ENCODE measurements at places on chromosomes 6 and 20.

DNA sequence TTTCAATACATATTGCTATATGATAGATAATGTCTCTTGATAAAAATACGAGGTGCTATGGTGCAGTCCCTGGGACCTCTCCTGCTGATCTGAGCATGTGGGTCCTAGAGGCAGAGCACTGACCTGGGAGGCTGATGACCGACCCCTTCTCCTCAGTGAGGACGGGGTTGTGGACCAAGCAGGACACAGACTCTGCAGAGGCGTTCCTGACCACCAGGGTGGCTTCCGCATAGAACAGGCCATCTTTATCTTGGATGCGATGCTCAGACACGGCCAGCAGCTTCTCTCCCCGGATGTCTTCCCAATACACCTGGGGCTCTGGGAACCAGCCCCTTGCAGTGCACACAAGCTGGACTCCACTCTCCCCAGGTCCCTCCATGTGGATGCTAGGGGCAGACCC, 4.2 kb downstream of the BTNL2 start:
- DNase-seq: no peak

DNA sequence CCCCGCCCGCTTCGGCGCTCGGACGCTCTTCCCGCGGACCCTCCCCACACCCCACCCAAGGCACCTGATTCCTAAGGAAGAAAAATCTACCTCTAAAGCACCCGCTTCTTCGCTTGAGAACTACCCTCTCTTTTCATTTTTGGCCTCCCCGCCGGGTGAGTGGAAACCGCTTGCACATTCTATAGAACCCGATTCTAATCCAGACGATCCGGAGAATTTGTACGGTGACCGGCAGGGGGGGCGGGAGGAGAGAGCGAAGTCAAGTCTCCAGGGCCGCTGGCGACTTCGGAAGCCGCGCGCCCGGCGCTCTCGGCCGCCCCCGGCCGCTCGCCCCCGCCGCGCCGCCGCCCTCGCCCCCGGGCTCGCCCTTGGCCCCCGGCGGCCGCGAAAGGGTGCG, at the start of gene RBM24:
Gene RBM24 (plus strand): TSS at position 262 of the 397 bp plus-strand sequence. CDS start 221 bp downstream, outside the sequence.
- DNase-seq: peak; percentile 21

GRCh38 chr20:49676581-49677291, 36.9 kb downstream of the B4GALT5 start:
- peak; percentile 29 for DNase-seq

DNA sequence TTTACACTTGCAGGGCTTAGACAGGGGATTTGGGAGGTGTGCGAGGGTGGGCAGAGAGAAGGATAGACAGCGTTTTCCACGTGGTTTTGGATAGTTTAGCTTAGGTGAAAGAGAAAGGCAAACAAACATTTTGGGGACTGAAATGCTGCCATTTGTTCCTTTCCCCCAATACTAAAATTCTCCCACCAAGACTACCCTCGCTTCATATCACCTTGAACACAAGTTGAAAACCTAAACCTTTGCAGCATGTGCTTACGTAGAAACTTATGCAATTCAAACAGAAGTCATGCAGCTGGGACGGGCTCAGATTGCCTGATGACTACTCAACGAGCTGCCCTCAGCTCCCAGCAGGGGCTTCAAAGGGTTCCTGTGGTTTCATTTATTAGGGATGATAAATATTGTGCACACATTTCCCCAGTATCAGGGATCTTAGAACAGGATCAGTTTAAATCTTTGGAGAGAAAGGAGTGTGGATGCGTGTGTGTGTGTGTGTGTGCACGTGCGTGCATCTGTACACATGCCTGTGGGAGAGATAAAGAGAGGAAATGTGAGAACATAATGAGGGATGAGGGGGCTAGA, 77.3 kb downstream of the SLC22A23 start:
- no peak for DNase-seq

DNA sequence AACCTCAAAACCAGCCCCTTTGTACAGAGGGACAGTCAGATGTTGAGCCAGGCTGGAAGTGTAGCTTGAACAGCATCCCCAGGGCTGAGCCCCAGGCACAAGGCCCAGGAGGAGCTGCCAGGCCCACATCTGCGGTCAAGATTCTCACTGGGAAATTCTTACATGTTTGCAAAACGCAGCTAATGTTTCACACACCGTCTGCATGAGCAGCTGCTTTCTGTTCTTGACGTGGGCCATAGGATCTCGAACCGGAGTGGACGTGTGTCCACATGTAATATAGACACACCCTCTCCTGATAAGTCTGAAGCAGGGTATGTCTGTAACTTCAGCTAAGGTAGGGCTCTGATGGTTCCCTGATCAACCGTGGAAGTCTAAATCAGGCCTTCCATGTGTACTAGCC, 41.3 kb upstream of the TRAF3IP2 start:
- no peak for DNase-seq

- no peak for DNase-seq
Observed at GRCh38 chr6:118370722-118371121, 177.4 kb upstream of the PLN start.

DNA sequence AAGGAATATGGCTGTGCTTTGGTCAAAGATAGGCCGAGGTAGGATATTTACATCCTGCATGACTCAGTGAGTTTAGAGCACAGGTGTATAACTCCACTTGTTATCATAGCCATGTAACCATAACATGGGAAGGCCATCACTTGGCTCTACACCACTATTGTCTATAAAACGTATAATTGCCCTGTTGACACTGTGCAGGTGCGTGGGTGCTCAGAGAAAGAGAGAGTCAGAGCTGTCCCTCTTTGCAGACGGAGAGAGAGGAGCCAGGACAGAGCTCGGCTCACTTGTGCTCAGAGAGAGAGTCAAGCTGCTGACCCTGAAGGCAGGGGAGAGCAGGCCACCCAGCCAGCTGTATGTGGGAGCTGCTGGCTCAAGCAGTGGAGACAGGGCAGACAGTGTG, 46.0 kb downstream of the OR2B6 start:
- DNase-seq: no peak

DNA sequence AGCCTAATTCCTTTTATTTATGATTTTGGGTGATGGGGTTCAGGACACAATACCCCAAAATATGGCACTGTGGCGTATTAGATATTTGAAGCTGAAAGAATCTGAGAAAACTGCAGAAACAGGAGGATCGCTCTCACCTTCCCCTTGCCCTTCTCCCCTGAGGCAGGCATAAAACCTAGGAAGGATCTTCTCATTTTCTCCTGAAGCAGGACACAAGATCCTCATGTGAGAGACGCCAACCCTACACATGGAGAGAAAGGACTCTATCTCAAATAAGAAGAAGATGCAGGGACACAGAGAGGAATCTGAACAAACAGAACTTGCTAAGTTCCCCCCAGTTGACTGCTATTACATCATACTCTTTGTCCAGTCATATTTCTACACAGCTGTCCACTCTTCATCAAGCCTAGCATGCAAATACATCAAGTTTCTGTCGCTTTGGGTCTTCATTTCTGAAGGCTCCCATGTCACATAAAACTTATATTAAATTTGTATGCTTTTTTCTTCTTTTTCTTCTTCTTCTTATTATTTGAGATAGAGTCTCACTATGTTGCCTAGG, 109.0 kb downstream of the DTNBP1 start:
- no peak for DNase-seq

DNA sequence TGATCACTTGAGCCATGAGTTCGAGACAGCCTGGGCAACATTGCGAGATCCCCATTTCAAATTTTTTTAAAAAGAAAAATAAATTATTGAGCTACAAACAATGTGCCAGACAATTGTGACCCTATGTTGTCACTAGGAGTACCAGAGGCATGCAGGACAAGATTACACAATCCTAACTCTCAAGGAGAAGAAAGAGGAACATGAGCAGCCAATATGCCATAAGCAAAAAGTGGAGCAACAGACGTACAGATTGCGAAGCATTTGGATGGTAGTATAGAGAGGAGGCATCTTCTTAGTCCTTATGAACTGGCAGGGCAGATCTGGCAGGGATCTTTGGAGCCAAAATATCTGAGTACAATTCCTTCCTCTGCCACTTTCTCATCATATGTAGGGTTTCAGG, 156.4 kb downstream of the OR2B2 start:
- no peak for DNase-seq

GRCh38 chr6:85412911-85413430, 36.9 kb upstream of the NT5E start:
- DNase-seq: no peak

DNA sequence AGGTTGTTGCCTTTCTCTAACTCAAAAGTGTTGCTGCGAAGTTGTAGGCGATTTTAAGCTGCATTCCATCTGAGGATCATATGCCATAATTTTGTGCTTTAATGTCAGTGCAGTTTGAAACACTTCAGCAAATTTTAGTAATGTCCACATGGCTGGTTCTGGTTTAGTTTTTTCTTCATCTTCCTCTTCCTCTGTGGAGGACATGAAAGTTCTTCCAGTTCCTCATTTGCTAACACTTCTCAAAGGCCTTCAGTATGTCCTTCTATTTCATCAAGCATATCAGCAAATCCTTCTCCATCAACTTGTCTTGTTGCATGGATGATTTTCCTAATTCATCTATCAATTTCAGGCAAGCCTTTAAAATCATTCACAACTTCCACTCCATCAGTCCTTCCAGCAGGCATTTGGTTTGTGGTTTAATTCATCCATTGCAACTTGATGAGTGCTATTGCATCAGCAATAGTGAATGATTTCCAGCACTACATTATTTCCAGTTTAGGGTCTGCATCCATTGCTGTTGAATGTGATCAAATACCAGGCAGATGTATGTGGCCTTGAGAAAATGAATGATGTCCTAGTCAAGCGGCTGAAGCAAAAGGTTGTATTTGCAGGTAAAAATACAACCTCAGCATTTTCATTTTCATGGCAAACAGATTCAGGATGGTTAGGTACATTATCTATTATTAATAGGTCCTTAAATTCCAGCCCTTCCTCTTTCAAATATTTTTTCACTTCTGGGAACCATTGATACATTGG, 20.2 kb downstream of the SHLD1 start:
- DNase-seq: no peak

GRCh38 chr6:85684133-85684808, 41.6 kb upstream of the SYNCRIP start:
- no peak for DNase-seq

GRCh38 chr20:22412977-22413868, 171.1 kb downstream of the FOXA2 start:
- DNase-seq: no peak

DNA sequence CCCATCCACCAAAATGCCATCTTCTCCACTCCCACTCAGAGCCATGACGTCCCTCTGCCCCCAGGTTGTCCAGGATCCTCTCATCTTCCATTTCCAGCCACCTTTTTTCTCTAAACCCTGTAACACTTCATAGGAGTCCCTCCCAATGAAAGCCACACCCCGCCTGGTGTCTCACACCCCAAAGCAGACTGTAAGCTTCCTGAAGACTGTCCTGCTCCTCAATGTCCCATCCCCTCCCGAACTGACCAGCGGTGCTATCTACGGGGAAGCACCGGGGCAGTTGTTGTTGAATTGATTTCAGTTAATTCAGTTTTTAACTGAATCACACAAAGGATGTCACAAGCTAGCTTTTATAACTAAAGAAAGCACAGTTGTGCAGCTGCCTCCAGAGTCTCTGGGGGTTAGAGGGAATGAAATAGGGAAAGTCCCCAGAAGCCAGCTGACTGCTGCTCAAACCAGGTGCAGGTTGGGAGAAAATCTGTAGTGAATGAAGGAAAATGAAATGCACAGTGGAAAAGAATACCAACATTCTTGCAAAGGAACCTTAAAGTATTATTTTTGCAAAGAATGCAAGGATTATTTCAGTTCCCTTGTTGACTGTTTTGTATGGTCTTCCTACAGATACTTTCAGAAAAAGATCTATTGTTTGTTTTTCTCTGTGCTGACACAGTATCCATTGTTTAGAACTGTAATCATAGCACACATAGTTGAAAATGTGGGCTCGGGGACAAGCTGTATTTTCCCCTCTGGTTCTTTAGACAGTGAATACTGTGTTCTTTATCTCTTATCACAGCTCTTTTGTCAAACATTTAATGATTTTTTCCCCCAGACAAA, 222.6 kb upstream of the QKI start:
- DNase-seq: no peak
